Renal pelvis (tissue), 12 donors: ENCODE measurements at places on chromosomes 7 and 10. TPM values are rescaled to one million over a fixed set of nuclear protein-coding genes. Genes with fewer than 3 reads are reported as not detected.

NUDT5 gene
- 84.3 TPM for polyA plus RNA-seq

WDR11 gene
- polyA plus RNA-seq: 94.6 TPM

PGAM2 gene
- polyA plus RNA-seq: 3.4 TPM

WBP1L gene
- 48.9 TPM for polyA plus RNA-seq

RBP3 gene
- 0.23 TPM for polyA plus RNA-seq

GRCh38 chr10:87960230-87960629 is 96.8 kb downstream of the PTEN start:
- no peak for DNase-seq

DNA sequence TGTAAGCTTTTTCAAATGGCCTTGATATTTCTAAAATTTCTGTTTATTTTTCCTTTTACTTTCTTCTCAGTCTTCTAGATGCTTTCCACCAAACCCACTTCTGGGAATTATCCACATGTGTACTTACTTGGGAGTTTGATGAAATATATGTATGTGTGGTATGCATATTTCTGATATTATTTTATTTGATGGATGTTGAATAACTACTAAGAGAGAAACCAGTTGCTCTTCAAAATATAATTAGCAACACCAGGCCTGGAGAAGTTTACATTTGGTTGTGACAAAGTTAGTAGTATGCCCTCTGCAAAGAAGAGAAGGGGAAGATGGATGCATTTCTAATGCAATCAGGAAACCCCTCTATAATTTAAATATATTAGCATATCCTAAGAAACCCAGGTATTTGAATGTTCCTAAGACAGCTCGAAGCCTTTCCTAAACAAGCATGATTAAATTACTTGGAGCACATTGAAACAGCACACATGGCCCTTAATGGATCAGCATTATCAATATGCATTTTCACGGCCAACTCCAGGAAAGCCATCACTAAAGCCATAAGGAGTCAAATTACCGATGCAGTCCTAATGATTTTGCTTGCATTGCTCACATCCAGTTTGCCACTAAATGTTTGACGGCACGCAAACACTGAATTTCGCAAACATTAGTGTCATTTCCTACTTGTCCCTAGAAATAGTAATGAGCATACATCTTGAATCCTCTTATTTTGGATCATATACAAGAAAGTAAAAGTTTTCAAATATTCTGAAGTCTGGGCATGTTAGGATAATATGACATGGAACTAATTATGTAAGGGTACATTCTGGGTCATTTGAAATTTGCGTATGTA is 393.8 kb downstream of the EXOC4 start:
- no peak for DNase-seq

GRCh38 chr7:3861941-3862340 is 560.9 kb downstream of the SDK1 start:
- peak; percentile 55 for DNase-seq

GRCh38 chr10:35124540-35124939 is 2.1 kb upstream of the CREM start:
- DNase-seq: no peak

DNA sequence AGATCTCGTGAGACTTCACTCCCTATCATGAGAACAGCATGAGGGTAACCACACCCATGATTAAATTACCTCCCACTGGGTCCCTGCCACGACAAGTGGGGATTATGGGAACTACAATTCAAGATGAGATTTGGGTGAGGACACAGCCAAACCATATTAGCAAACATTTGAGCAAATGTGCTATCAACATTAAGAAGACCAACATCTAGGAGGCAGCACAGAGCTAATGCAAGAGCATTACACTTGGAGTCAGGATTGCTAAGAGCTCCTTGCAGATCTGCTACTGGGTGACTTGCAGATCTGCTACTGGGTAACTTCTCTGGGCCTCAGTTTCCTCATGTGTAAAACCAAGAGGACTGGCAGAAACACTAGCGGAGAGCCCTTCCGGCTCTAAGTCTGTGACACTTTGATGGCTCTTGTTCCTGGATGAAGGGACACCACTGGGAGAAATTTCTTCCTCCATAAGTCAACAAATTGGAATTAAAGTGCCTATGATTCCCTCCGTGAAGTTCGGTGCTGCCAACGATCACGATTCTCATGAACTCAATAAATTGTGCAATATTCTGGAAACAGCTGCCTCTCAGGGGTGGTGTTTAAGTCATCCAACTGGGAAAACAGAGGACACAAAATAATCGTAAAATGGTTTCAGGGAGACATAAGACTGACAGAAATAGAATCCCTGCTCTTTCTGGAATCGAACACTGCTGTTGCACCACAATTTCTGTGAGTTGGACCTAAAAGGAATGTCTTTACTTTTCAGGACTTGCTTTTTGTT is 115.8 kb upstream of the ITGB1 start:
- no peak for DNase-seq

GRCh38 chr7:50812841-50813475 is 30.3 kb upstream of the GRB10 start:
- peak; percentile 66 for DNase-seq

DNA sequence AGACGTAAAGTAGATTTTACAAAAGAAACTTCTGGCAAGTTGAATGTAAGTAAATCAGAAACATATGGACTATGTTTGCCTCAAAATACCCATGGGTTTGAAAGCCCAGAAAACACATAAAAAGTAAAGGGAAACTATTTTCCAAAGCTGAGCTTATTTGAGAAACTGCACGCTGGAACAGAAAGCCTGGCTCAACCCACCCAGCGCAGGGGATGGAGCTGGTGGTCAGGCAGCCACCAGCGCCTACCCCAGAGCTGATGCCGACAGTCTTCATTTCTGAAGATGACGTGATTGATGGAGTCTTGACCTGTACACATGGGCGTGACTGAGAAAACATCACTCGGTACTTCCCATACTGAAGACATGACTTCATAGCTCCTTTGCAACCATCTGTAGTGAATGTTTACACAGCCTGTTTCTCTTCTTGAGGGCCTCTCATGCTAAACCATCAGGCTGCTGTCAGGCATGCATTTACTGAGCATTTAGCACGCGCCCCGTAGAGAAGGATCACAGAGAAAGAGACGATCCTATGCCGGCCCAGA is 232.6 kb upstream of the AUTS2 start:
- DNase-seq: peak; percentile 50

DNA sequence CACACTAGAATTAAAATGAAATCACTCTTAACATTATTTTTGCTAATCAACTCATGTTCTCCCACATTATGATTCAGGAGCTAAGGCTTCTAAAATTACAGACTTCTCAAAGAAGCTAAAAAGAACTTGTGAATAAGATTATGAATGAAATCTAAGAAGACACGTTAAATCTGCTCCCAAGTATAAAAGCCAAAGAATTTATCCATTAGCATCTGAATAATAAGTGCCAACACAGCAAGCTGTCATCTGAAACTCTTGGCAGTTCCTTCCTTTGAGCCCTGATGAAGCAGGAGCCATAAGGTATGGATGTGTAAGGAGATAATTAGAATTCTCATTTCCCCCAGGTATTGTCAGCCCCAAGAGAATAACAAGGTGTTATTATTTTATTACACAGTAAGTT is 50.3 kb downstream of the TPK1 start:
- no peak for DNase-seq

- no peak for DNase-seq
These were observed 7.4 kb upstream of the ARID5B start for GRCh38 chr10:61894133-61894532.

GRCh38 chr7:39594988-39595620 is 28.3 kb upstream of the RALA start:
- DNase-seq: no peak

GRCh38 chr7:107666790-107667189 is 6.2 kb downstream of the SLC26A4 start:
- DNase-seq: no peak

DNA sequence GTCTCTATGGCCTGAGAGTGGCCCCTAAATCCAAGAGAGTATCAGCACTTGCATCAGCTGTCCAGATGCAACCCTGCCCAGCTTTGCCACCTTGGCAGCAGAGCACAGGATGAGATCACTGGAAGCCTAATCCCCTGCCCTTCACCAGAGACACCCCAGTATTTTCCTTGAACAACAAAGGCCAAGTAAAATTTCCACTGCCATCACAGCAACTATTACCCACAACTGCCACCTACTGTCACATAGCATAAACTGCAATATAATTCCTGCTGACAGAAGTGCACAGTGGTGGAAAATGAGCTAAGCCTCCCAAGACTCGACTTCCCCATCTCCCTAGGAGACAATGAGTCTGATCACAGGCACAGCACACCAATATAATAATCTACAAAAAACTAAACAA is 462.8 kb upstream of the ZWINT start:
- no peak for DNase-seq

DNA sequence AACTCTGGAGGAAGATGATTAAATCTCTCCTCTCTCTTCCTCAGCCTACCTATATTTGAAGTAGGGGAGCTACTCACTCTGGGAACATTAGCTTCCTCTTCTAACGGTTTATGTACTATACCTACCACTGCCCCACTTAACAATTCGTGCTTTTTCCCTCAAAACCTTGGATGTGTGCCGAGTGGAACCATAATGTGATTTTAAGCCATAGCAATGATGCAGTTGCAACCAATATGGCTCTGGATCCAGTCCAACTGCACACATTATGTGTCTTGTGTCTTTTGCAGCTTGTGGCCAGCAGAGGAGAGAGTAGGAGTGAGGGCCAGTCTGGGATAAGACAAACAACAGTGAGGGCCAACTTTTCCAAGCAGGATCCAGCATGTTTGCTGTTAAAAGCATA is 170.7 kb downstream of the GATA3 start:
- no peak for DNase-seq

DNA sequence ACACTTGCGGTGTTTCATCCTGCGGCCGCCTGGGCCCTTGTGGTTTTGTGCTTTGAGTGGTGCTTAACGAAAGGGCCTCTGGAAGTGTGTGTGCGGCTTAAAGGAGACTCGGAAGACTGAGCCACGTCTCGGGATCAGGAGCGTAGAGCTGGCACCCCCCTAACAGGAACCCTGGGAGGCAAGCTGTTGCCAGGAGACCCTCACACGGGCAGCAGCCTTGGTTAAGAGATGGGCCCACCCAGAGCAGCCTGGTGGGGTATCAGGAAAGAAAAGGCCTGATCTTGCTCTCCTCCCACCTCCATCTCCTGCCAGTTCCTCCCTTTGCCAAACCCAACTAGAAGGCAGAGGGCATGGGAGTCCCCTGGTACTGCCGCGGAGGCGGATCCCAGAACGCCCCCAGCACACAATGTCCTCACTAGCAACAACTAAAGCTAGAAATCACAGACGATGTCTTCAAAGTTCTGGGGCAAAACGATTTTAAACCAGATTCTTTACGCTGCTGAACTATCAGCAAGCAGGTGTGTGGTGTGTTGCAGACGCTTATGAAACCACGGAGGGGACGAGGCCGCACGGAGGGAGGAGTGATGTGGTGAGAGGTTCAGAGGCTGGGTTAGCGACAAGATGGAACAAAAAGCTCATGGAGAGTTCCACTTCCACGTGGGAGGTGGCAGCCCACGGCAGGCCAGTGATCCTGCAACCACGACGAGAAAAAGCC is 67.0 kb upstream of the INPP5A start:
- no peak for DNase-seq

DNA sequence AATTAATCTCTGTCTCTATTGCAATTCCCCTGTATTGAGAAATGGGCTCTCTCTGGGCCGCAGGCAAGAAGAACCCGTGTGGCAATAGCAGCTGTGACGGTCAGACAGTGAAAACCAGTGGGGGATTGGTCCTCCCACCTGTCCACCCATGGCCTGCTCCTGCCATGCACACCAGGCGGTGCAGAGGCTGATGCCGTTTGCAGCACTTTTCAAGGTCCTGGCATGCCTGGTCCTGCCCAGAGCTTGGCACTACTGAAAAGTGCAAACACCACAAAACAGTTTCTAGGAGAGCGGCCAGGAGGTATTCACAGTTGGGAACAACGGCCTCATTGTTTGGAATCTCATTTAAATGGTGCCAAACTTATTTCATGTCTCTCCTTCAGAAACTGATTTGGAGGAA is 41.5 kb downstream of the PSPH start:
- DNase-seq: no peak

GRCh38 chr10:128626397-128627000 is 500.3 kb upstream of the MKI67 start:
- peak; percentile 42 for DNase-seq

DNA sequence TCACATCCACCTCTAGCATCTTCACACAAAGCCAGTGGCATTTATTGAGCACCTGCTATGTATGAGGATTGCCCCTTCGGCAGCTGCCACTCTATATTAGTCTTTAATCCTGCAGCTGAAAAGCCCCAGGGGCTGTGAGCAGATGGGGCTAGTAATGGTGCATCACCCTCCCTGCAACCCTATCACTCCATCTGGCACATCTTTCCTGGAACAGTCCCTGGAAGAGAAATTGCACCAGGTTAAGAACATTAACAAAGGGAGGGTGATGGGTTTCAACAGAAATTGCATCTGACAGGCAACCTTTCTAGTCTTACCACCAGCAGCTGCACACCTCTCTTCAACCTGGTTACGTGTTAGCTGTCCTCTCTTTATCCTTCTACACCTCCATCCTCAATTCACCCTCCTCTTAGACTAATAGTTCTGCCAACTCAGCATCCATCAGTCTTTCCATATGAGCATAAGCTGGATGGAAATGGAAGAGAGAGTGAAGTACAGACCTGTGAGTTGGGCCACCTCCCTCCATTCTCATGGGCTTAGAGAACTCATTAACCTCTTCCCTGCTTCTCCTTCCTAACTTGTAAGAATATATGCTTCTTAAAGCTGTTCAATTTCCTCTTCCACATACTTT is 168.6 kb upstream of the NEBL start:
- DNase-seq: no peak

DNA sequence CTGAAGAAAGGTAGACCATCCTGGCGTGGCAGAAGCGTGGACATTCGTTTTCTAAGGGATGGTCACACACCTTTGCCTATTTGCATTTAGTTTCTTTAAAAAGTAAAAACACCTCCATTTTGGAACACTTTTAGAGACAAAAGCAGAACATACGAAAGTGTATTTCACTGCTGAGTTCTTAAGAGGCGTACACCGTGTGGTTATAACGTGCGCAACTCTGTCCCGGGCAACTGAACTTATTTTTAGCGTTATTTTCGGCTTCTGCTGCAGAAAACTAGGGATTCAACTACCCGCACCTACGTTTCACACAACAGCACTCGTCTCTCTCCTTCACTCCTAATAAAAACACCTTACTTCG is 557 bp upstream of the LSM8 start:
- no peak for DNase-seq

DNA sequence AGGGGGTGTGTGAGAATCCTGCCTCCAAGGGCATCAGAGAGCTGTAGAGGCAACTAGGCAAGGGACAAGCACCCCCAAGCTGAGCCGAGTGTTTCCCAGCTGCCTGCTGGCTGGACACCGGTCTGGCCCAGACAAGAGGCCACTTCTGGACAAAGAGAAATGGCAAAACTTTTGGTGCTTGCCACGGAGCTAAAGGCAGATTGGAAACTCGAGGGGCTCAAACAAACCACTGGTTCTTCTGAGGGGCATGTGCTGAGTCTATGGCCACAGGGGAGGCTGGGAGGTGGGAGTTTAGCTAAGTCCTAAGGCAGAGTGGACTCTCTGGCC is 66.5 kb upstream of the INPP5A start:
- DNase-seq: no peak
